Aorta (tissue), 5 donors: ENCODE measurements at places on chromosomes 13 and 19. TPM values are rescaled to one million over a fixed set of nuclear protein-coding genes. Genes with fewer than 3 reads are reported as not detected.
A peak's percentile ranks its signal among the peaks of the same experiment; 100 is the strongest.

DNA sequence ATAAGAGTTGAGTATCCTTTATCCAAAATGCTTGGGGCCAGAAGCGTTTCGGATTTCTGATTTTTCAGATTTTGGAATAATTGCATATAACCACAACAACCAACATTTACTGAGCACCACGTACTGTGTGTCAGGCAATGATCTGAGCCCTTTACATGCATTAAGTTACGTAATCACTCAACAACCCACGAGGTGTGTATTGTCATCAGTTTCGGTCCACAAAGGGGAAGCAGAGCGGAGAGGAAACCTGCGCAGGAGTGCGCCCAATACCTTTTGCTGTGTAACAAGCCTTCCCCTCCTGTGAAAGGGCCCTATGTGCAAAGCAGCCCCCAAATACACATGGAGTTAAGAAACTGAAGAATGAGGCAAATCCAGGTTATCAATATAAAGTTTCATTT, 20.7 kb upstream of the NLRP12 start:
- H3K27ac ChIP-seq, result no peak overlapping the region
- no peaks in the 10 kb centered on the region for H3K27me3 ChIP-seq
- H3K36me3 ChIP-seq, result no peaks in the 10 kb centered on the region
- no peaks in the 10 kb centered on the region for H3K4me1 ChIP-seq
- no peak overlapping the region for H3K4me3 ChIP-seq

- no peak for DNase-seq
- no peaks in the 10 kb centered on the region for H3K36me3 ChIP-seq
- H3K4me1 ChIP-seq, result no peaks in the 10 kb centered on the region
These were observed 440.9 kb upstream of the KLF12 start for GRCh38 chr13:74574964-74575728.

- peak overlapping the region; percentile 14 for H3K27ac ChIP-seq
- no peak overlapping the region for H3K4me3 ChIP-seq
- H3K27me3 ChIP-seq, result no peaks in the 10 kb centered on the region
- DNase-seq, result no peak
- peaks cover 1% of the 10 kb centered on the region for H3K36me3 ChIP-seq
These were observed 17.2 kb downstream of the CCDC97 start for GRCh38 chr19:41327076-41327575.

Gene SIGLEC12
- total RNA-seq, result 2.0 TPM

Gene OR7C1
- total RNA-seq, result not detected

DNA sequence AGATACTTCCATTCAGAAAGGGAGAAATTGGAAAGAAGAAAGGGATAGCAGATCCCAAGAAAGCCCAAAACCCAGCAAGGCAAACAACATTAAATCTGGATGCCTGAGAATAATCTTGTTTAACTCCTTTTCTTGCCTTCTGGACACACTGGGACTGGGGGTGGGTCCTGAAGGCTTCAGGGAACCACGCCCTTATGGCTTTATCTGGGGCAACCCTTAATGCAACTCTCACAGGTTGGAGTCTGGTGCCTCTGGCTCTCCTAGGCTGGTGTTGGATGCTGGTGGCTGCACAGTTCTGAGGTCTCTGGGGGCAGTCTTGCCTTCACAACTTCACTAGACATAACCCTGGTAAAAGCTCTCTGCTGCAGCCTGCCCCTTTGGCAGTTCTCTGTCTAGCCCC, 27.9 kb downstream of the PAN3 start:
- H3K27me3 ChIP-seq, result no peaks in the 10 kb centered on the region
- no peak overlapping the region for H3K27ac ChIP-seq
- H3K4me3 ChIP-seq, result no peak overlapping the region
- no peaks in the 10 kb centered on the region for H3K36me3 ChIP-seq

DNA sequence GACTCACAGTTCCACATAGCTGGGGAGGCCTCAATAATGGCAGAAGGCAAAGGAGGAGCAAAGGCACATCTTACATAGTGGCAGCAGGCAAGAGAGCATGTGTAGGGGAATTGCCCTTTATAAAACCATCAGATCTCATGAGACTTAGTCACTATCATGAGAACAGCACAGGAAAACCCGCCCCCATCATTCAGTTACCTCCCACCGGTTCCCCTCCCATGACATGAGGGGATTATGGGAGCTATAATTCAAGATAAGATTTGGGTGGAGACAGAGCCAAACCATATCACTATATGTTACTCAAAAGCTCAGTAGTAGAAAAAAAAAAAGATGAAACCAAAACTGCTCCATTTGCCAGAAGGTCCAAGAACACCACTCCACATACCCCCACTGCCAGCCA, 58.5 kb downstream of the DNAJC15 start:
- H3K27me3 ChIP-seq, result no peaks in the 10 kb centered on the region
- no peaks in the 10 kb centered on the region for H3K4me1 ChIP-seq
- no peak for DNase-seq
- no peak overlapping the region for H3K27ac ChIP-seq
- H3K4me3 ChIP-seq, result no peak overlapping the region

DNA sequence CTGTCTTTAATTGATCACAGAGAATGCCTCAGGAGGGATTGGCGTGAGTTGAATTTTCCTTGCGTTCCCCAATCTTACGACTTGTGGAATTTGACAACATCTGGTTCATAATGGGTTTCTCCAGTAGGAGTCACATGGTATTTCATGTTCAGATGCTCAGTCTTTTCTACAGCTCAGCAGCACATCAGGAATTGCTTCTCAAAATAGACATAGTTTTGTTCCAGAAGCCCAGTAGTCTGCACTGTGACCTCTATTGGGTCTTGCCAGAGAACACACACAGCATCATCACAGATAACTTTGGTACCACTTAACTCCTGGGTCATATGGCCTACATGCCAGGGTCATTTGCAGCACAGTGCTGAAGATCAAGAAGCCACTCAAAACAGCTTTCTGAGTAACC, 282.5 kb upstream of the HTR2A start:
- no peak for DNase-seq
- H3K27ac ChIP-seq, result no peak overlapping the region
- H3K4me3 ChIP-seq, result no peak overlapping the region
- no peaks in the 10 kb centered on the region for H3K4me1 ChIP-seq

Gene CTXN1
- 1.9 TPM for total RNA-seq

DNA sequence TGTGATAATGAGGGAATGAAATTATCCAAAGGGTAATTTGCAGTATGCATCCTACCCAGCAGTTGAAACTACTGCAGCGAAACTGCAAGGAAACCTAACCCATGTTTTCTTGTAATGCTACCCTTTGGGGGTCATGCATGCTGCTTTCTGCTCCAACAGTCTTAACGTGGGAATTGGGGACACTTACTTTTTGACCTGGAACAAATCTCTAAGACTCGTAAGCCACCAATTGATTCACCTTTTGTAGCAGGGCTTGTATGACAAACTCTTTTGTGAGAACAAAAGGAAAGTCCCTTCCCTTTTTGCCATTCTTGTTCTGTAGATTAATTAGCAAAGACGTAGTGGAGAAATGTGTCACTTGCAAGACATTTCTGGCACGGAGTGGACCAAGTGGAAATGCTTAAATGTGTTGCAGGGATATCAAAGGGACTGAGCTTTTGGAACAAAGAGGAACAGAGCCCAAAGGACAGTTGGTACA, 27.4 kb downstream of the LRCH1 start:
- no peaks in the 10 kb centered on the region for H3K27me3 ChIP-seq
- DNase-seq, result no peak
- no peaks in the 10 kb centered on the region for H3K36me3 ChIP-seq
- peaks cover 23% of the 10 kb centered on the region for H3K4me1 ChIP-seq

- no peak overlapping the region for H3K27ac ChIP-seq
- no peaks in the 10 kb centered on the region for H3K27me3 ChIP-seq
- no peaks in the 10 kb centered on the region for H3K36me3 ChIP-seq
- DNase-seq, result no peak
- H3K4me3 ChIP-seq, result no peak overlapping the region
These were observed 709.0 kb upstream of the ARGLU1 start for GRCh38 chr13:107276936-107277335.

DNA sequence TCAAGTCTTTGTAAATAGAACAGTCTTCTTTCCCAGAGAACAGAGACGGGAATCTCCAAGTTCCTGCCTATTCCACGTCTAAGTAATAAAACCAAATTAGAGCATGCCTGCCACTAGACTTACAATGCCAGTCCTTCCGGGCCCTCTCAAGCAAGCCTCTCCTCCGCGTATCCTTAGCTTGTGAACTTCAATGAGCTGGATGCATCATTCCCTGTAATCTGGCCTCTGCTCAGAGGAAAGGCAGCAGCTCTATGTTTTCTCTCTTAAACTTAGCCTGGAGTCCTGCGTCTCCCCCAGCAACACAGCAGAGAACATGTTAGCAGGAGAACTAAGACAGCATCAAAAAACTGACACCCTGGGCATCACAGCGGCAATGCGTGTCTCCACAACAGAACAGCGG, 8.2 kb downstream of the NALCN start:
- H3K36me3 ChIP-seq, result no peaks in the 10 kb centered on the region
- H3K4me3 ChIP-seq, result peak overlapping the region; percentile 64
- H3K27ac ChIP-seq, result peak overlapping the region; percentile 38
- no peaks in the 10 kb centered on the region for H3K27me3 ChIP-seq
- peaks cover 1% of the 10 kb centered on the region for H3K4me1 ChIP-seq
- no peak for DNase-seq

DNA sequence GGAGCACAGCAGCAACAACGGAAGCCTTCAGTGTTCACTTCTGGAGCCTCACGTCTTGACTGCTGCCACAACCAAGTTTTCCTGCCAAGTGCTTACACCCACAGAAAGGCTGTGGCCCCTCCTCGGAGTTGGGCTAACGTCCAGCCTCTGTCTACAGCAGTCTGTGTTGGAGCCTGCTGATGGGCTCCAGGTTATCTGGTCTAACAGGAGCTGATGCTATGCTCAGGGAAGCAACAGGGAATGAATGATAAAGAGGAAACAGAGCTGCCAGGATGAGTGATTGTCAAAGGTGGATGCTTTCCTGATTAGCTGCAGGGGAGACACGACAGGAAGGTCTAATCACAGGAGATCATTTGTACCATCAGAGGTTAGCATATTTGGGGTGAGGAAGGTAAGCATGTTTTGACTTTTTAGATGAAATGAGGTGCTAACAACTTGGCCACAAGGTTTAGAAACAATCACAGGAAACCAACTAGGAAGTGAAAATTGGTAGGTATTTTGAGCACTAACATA, 53.8 kb upstream of the RCBTB2 start:
- no peak overlapping the region for H3K4me3 ChIP-seq
- H3K36me3 ChIP-seq, result no peaks in the 10 kb centered on the region
- peak; percentile 73 for DNase-seq
- H3K4me1 ChIP-seq, result no peaks in the 10 kb centered on the region
- H3K27me3 ChIP-seq, result no peaks in the 10 kb centered on the region
- H3K27ac ChIP-seq, result no peak overlapping the region

GRCh38 chr13:109509154-109509900, 277.1 kb downstream of the IRS2 start:
- no peak for DNase-seq
- H3K4me1 ChIP-seq, result no peaks in the 10 kb centered on the region
- no peak overlapping the region for H3K27ac ChIP-seq
- H3K27me3 ChIP-seq, result no peaks in the 10 kb centered on the region
- H3K4me3 ChIP-seq, result no peak overlapping the region

Gene HRC
- 2.5 TPM for total RNA-seq

Gene GTF2F2
- total RNA-seq, result 13.3 TPM

DNA sequence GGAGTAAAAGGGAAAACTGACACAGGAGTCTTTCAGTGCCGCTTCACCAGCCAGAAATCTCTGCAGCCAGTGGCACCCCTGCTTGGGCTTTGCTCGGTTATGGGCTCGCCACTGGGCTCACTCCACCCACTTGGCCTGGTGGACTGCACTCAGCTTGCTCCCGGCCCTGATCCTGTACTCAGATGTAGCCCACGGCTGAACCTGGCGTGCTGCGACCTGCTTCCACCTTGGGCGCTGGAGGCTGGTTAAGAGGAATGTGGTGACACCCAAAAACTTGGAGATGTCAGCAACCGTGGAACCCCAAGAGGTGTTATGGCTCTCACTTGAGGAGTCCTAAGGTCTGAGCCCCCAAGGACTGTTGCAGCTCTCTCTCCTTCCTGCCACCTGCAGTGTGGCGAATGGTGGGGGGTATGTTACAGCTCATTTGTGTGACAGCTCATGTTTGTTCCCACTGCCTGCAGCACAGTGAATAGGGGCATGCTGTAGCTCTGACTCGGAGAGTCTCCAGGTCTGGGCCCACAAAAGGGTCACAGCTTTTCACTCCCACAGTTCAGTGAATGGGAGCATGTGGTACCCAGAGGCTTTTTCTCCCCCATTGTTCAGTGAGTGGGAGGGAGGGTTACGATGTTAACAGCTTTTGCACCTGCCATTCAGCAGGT, 1124.5 kb upstream of the ATXN8OS start:
- peak; percentile 37 for DNase-seq
- H3K36me3 ChIP-seq, result no peaks in the 10 kb centered on the region
- no peaks in the 10 kb centered on the region for H3K27me3 ChIP-seq
- H3K4me1 ChIP-seq, result no peaks in the 10 kb centered on the region
- no peak overlapping the region for H3K27ac ChIP-seq

Gene NTN5
- 0.96 TPM for total RNA-seq

DNA sequence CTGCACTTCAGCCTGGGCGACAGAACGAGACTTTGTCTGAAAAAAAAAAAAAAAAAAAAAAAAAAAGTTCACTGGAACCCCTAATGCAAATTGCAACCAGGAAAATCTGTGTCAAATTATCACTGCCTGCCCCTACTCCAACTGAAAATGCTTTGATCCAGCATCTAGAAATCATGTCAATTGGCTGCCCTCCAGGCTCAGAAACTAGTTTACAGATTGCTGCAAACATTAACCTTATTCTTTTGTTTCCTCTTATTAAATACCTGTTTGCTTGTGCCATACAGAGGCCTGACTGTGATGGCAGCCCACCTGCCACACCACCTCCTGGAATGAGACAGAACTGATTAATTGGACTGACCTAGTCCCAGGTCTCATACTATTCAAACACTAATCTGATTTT, 18.6 kb upstream of the AKT2 start:
- H3K36me3 ChIP-seq, result no peaks in the 10 kb centered on the region
- H3K27me3 ChIP-seq, result no peaks in the 10 kb centered on the region
- no peak overlapping the region for H3K4me3 ChIP-seq
- no peaks in the 10 kb centered on the region for H3K4me1 ChIP-seq
